ENCODE measurements at places on chromosomes 1 and 21. TPM values are rescaled to one million over a fixed set of nuclear protein-coding genes. Genes with fewer than 3 reads are reported as not detected.

GRCh38 chr1:219568733-219569132 lies 44.2 kb downstream of the ZC3H11B start:
- no peaks in the 10 kb centered on the region for H3K27me3 ChIP-seq
- no peaks in the 10 kb centered on the region for H3K4me1 ChIP-seq
- H3K36me3 ChIP-seq, result no peaks in the 10 kb centered on the region
- DNase-seq, result no peak
- H3K4me3 ChIP-seq, result no peak overlapping the region
- no peak overlapping the region for H3K27ac ChIP-seq

- H3K27me3 ChIP-seq, result no peaks in the 10 kb centered on the region
- H3K4me3 ChIP-seq, result no peak overlapping the region
- DNase-seq, result no peak
Measured at GRCh38 chr1:12465126-12465525, 152.9 kb downstream of the DHRS3 start.

The TTC4 gene
- total RNA-seq, result 10.9 TPM

DNA sequence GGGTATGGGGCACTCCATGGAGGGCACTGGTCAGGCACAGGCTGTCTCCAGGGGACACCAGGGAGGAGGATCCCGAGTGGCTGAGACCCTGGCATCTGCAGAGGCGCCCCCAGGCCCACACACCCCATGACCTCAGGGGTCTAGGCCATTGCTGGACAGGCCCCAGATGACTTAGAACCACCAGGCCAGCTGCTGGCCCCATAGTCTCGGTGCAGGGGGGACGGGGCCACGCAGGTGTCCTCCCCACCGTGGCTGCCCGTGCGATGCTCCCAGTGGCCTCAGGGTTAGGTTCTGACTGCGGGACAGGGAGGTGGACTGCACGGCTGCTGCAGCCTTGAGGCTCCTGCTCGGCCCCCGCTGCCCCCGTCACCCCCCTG lies 44.0 kb downstream of the MORN1 start:
- H3K27ac ChIP-seq, result no peak overlapping the region
- no peak for DNase-seq
- no peak overlapping the region for H3K4me3 ChIP-seq
- no peaks in the 10 kb centered on the region for H3K27me3 ChIP-seq

The LCE1A gene
- total RNA-seq, result not detected

DNA sequence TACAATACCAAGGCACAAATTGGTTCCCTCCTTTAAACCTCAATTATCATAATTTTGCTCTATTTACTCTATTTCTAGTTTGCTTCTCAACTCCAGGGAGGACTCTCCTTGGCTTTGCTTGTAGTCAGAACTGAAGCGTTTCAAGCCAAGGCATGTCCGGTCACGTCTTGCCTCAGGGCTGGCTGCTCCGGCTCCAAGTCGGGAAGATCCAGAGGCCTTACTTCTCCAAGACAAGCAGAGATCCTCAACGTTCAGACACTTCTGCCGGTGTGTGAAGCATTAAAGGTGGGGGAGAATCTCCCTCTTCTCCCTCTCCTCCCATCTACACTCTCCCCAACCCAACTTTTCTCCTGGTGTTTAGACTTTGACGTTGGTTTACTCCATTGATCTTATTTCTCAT lies 7.2 kb upstream of the HHAT start:
- no peaks in the 10 kb centered on the region for H3K27me3 ChIP-seq
- H3K36me3 ChIP-seq, result no peaks in the 10 kb centered on the region
- no peaks in the 10 kb centered on the region for H3K4me1 ChIP-seq
- DNase-seq, result no peak
- H3K4me3 ChIP-seq, result no peak overlapping the region

GRCh38 chr1:56297208-56297607 lies 282.2 kb downstream of the PLPP3 start:
- DNase-seq, result no peak
- no peaks in the 10 kb centered on the region for H3K4me1 ChIP-seq
- H3K27me3 ChIP-seq, result no peaks in the 10 kb centered on the region
- H3K27ac ChIP-seq, result no peak overlapping the region
- H3K4me3 ChIP-seq, result no peak overlapping the region

The POFUT2 gene
- total RNA-seq, result 15.6 TPM

Measured in liver (tissue), 10 donors.